ENCODE measurements at places on chromosomes 5 and 9. TPM values are rescaled to one million over a fixed set of nuclear protein-coding genes. Genes with fewer than 3 reads are reported as not detected.

DNA sequence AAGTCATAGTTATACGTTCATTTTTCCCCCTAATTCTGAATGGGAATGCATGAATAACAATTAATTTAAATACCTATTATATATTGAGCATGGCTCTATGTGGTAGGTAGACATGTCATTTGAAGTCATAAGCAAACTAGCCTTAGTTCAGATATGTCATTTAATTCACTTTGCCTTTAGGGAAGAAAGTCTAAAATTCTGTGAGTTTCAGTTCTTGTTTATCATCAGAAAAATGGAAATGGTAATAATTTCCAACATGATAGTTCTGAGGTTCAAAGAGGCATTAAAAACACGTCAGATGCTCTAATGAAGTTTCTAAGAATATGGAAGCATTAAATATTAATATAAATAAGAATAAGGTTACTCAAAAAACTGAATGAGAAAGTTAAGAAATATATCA is 13.1 kb upstream of the ANXA1 start:
- no peak for DNase-seq

DNA sequence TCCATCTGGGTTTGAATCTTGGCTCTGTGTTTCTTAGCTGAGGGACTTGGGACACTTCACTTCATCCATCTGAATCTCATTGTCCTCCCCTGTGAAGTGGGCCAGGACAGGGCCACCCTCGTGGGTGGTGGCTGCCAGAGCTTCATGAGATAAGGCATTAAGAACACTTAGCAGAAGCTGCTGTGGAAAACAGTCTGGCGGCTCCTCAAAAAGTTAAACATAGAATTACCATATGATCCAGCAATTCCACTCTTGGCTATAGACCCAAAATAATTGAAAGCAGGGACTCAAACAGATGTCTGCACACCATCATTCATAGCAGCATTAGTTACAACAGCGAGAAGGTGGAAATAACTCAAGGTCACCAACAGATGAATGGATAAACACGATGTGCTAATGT is 42.4 kb upstream of the GGTA1 start:
- no peak for DNase-seq

DNA sequence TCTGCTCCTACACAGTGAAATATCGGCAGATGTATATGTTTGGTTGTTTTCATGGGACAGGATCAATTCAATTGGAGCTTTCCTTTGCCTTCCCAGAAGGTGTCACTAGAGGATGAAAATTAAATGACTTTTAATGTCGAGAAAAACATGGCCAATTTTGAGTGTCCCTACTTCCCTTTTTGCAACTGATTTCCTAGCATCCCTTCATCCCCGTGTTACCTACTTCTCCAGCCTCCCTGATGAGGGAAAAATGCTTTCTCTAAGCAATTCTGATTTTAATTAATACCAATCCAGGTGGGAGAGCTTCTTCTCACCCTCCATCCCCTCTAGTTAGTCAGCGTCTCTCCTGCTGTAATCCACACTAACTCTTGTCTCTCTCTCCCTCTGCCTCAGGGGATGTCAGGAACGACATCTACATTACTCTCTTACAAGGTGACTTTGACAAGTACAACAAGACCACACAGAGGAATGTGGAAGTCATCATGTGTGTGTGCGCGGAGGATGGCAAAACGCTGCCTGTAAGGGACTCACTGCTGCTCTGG is 64.9 kb downstream of the DOCK2 start:
- peak; percentile 31 for DNase-seq

DNA sequence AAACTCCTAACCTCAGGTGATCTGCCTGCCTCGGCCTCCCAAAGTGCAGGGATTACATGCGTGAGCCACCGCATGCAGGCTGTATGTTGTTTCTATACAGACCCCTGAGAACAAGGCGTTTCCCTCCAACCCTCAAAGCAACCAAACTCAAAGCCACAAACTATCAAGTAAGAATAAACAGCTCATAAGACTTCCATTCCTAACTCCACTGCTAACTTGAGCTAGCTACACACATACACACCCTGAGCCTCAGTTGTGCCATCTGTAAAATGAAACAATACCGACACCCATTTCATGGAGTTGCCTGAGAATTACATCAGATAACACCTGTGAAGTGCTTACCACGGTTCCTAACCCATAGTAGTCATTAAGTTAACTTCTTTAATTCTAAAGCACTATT is 70.8 kb downstream of the SERINC5 start:
- no peak for DNase-seq

GRCh38 chr5:114434396-114435219 is 72.7 kb downstream of the KCNN2 start:
- peak; percentile 55 for DNase-seq

Gene PCDHB16
- polyA plus RNA-seq: not detected

DNA sequence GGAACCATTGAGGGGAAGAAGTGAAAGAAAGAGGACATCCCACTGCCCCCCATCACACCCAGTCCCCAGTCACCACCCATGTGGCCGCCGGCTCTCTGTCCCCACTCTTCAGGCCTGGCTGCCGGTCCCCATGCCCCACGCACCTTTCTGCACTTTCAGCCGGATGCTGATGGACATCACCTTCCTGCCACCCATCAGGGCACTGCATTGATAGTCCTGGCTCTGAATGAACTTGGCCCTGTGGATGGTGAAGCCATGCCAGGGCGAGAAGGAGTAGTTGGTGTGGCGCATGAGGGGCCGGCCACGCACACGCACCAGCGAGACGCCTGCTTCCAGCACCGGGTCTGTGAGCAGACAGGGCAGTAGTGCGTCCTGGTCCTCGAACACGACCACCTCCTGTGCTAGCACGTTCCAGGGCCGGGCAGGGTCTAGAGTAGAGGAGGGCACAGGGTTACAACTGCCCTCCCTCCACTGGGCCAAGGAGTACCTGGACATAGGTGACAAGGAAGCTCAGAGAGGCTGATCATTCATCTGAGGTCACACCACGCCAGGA is 6.4 kb downstream of the CSF1R start:
- DNase-seq: no peak

DNA sequence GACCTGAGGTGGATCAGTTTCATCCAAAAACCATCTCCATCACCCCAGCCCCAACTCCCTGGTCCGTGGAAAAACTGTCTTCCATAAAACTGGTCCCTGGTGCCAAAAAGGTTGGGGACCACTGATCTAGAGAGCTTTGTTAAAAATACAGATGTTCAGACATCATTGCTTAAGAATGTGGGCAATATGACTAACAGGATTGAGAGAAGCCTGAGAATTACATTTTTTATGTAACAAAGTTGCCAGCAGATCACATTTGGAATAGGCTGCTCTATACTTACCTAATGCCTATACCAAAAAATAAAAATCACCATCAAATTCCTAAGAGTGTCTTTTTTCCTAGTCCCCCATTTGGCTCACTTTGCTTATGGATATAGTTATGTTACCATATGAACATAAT is 143.3 kb downstream of the RAPGEF6 start:
- peak; percentile 13 for DNase-seq

- no peak for DNase-seq
Measured at GRCh38 chr9:34242830-34243229, 64.0 kb downstream of the UBAP1 start.

Gene PCDHB5
- polyA plus RNA-seq: 0.03 TPM

Gene PCDHGB1
- polyA plus RNA-seq: not detected

- DNase-seq: no peak
Measured at GRCh38 chr9:99058964-99059921, 45.7 kb upstream of the TGFBR1 start.

Gene GABRP
- not detected for polyA plus RNA-seq

GRCh38 chr9:91211919-91212318 is 149.8 kb downstream of the AUH start:
- DNase-seq: no peak

Gene PRELID2
- 6.8 TPM for polyA plus RNA-seq

Gene SPINK6
- 2.5 TPM for polyA plus RNA-seq

Gene PCDHGB6
- polyA plus RNA-seq: 0.04 TPM
